Amygdala (tissue), 56 donors: ENCODE measurements at places on chromosomes 3 and 15.
A peak's percentile ranks its signal among the peaks of the same experiment; 100 is the strongest.

GRCh38 chr15:65255486-65256140 lies 31.1 kb downstream of the PARP16 start:
- no peak for DNase-seq

DNA sequence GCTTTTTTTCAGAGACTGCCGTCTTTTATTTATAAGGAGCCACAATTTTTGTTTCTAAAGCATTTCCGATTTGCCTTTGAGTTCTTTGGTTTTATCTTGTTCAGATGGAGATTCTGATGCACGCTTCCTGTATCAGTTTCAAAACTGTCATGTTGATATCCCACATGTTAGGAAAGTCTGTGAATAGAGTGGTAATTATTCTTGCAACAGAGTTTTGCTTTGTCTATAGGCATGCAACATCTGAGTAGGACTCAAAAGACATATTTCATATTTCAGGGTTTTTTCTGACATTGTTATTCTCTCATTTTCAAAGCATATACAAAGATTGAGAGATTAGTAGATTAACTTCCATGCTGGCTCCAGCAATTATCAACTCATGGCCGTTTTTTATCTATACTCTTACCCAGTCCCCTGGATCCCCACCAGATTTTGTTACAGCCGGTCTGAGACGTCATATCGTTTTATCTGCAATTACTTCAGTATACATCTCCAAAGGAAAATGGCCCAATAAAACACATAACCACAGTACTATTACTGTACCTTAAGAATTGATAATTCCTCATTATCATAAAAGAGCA lies 22.4 kb downstream of the PAQR5 start:
- DNase-seq = no peak

- DNase-seq = no peak
These were observed 257.9 kb downstream of the PDCD6IP start for GRCh38 chr3:34056181-34056910.

DNA sequence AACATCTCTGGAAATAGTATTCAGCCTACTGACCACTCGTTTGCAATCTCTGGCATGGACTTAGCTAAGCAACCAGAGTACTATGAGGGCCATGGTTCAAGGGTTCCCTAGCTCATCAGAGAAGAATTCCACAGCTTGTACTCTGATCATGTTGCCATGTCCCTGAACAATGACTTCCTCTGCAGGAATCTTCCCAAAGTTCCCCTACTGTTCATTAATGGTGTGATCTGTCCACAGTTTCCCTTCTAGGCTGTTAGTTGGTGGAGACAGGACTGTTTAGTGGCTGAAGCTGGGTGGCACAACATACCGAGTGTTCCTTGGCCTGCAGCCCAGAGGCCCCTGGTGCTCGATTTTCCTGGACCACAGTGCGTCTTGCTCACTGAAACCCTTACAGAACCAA lies 44.4 kb upstream of the GALNT15 start:
- no peak for DNase-seq

GRCh38 chr15:64596701-64597476 lies 136.5 kb downstream of the ZNF609 start:
- peak; percentile 5 for DNase-seq

GRCh38 chr3:141326626-141327025 lies 41.7 kb upstream of the ZBTB38 start:
- no peak for DNase-seq

DNA sequence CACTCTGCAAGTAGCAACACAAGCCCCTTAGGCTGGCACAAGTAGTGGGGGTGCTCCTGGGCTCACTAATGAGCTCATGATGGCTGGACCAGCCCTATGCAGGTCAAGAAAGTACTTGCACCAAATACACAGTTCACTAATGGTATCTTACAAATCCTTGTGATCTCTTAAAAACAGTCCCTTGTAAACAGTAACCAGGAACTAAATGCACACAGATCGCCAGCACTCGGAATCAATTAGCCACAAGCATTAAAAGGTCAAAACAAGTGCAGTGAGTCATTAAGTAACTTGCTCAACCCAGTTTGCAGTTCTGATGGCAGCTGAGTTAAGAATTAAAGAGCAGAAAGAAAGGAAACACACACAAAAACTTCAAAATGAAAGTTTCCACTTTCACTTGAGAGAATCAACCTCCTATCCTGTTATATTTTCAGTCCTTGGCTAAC lies 43.2 kb downstream of the ARHGEF3 start:
- no peak for DNase-seq

DNA sequence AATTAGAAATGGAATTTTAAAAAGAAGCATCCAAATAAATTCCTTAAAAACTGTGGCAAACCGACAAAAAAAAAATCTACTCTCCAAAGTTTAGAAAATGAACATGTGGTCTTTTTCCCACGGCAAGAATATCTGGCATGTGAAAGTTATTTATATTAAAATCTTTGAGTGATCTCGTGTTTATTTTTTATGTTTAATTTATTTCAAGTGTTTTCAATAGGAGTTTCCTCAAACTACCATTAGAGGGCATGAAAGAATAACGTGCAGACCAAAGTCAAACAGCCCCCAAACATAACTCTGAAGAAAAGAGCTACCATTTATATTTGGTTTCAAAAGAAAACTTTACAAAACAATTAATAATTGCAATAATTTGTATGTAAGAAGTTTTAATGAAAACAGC lies 286.4 kb downstream of the ZIC4 start:
- no peak for DNase-seq

GRCh38 chr3:55198554-55198953 lies 270.7 kb upstream of the LRTM1 start:
- DNase-seq = no peak

GRCh38 chr15:58471348-58471747 lies 39.6 kb downstream of the LIPC start:
- no peak for DNase-seq

DNA sequence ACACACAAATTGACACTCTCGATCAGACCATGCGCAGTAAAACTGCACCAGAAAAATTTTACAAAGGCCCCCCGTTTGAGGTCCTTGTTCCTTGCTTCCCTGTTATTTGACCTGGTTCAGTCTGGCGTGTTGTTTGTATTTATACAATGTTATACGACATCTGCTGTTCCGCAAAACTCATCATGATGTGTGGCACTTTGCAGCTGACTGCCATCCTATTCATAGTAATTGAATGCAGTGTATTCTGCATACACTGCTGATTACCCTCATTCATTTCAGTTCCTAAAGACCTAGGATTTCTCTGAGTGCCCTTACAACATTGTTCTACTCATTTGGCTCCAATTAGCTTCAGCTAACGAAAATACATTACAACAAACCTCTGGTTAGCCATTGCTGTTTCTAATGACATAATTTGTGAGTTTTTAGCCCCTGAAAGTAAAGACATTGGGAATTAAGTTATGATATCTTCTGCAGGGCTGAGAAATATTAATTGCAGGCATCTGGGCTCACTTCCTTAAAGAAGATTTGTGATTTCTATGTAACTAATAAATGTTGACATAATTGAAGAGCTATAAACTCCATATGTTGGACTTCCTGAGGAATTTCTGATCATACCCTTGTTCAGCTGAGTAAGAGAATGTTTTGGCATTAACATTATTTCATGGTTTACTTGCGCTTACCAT lies 75.7 kb downstream of the C3orf38 start:
- DNase-seq = no peak

GRCh38 chr15:94265982-94266381 lies 34.6 kb downstream of the MCTP2 start:
- DNase-seq = no peak

- no peak for DNase-seq
These were observed 319.5 kb downstream of the C3orf38 start for GRCh38 chr3:88469216-88469615.

- DNase-seq = no peak
These were observed 612.9 kb upstream of the TBL1XR1 start for GRCh38 chr3:177810162-177810623.

- DNase-seq = no peak
These were observed 12.9 kb downstream of the CCDC80 start for GRCh38 chr3:112627919-112628466.

- DNase-seq = no peak
These were observed 463.1 kb upstream of the ARHGEF26 start for GRCh38 chr3:153658136-153658535.
